ENCODE measurements at places on chromosomes 4 and X.

DNA sequence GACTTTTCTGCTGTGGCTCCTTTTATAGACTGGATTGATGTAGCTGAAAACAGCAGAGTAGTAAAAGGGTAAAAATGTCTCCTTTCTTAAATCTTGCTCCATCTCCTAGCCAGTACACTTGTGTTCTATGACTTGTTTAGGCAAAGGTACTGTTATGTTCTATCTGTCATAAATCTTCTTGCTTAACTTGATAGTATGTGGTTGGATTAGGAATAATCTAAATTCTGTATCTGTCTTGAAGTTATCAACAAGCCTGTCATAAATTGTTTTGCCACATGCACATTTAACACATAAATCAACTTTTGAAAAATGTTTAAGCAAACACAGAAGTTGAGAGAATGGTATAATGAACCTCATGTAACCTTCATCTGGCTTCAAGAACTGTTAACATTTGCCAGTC lies 157.0 kb downstream of the FRAS1 start:
- no peak for DNase-seq

DNA sequence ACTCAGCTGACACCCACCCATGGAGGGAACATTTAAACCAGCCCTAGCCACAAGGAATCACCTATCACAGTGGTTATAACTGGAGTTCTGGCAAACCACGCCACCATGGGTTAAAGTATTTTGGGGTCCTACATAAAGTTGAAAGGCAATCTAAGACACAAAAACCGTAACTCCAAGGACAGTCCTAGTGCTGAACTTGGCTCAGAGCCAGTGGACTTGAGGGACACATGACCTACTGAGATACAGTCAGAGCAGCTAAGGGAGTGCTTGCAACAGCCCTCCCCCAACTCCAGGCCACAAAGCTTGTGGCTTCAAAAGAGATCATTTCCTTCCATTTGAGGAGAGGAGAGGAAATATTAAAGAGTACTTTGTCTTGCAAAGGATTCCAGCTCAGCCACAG lies 300.5 kb downstream of the FGF13 start:
- DNase-seq: no peak

- DNase-seq: no peak
Observed at GRCh38 chr4:155566354-155566753, 100.3 kb upstream of the GUCY1A1 start.

GRCh38 chr4:67468830-67469229 lies 76.5 kb downstream of the CENPC start:
- DNase-seq: no peak

DNA sequence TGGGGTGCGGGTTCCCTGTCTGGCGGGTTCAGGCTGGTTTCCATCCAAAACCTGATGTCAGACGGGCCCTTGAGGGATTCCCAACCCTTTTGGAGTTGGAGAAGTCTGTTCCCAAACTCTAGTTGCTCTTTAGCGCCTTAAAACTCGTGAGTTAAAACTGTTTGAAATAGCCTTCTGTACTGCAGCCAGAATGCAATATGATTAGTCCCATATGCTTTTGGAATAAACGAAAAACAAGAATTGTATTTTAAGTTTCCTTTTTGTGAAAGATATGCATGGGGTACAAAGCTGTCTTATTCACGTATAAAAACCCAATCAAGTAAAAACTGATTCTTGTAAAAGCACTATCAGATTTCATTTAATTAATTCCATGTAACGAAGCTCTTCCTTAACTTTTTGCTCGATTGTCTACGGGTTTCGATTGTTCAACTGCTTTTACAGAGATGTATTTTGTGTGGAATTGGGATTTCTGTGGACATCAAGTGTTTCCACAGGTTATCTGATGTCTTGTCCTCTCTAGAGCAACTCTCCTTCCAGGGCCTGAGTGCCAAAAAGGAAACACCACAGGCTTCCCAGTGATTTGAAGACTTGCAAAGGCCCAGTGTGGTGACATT lies 49.5 kb downstream of the CLDN34 start:
- DNase-seq: no peak

DNA sequence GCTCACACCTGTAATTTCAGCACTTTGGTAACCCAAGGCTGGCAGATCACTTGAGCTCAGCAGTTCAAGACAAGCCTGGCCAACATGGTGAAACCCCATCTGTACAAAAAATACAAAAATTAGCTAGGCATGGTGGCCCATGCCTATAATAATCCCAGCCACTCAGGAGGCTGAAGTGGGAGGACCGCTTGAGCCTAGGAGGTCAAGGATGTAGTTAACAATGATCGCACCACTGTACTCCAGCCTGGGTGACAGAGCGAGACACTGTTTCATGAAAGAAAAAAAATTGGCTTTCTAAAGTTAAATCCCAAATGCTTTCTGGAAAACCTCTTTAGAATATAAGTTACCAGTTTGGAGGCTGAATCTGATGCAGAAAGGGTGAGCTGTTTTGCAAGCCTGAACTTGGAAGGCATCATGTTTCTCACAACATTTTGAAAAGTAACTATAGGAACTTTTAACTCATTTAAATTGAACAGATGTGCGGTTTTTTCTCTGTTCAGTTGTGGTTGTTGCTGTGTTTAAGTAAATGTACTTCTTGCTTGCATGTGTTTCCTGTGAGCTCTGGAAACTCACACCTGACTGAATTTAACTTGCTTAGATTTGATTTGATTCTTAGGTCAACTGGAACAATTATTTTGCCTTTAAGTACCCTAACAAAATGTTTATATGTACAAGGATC lies 39.8 kb upstream of the TMEM131L start:
- no peak for DNase-seq

DNA sequence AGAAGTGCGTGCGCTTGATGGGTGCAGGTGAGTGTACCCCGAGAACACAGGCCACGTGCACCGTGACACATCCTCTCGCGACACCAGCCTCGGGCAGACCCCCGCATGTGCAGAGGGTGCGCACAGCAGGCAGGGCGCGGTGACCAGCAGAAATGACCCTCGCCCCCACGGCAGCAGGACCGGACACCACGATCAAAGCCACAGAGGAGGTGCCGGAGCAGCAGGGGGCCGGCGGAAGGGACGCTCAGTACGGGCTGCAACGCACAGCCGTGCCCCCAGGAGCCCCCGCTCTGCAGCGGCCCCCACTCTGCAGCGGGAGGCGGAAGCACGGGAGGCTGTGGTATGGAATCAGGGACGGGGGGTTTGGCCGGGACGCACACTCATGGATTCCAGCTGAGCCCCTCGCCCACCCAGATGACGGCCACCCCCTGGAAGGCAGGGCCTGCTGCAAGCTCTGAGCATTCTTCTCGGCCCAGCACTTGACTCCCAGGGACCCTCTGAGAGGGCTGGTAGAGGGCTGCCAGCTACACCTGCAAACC lies 17.1 kb downstream of the PPP2R3B start:
- DNase-seq: no peak

DNA sequence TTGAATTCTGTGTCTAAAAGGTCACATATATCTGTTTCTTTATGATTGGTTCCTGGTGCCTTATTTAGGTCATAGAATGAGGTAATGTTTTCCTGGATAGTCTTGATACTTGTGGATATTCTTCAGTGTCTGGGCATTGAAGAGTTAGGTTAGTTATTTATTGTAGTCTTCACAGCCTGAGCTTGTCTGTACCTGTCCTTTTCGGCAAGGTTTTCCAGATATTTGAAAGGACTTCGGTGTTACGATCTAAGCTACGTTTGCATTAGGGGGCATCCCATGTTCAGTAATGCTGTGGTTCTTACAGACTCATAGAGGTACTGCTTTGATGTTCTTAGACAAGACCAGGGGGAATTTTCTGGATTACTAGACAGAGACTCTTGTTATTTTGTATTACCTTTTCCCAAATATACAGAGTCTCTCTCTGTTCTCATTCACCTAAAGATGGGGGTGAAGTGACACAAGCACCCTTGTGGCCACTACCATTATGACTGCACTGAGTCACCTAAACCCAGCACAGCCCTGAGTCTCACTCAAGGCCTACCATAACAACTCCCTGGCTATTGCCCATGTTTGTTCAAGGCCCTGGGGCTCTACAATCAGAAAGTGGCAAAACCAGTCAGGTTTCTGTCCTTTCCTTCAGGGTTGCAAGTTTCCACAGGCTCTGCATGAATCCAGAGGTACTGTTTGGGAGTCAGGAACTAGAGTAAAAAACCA lies 30.1 kb upstream of the CYSLTR1 start:
- DNase-seq: no peak

DNA sequence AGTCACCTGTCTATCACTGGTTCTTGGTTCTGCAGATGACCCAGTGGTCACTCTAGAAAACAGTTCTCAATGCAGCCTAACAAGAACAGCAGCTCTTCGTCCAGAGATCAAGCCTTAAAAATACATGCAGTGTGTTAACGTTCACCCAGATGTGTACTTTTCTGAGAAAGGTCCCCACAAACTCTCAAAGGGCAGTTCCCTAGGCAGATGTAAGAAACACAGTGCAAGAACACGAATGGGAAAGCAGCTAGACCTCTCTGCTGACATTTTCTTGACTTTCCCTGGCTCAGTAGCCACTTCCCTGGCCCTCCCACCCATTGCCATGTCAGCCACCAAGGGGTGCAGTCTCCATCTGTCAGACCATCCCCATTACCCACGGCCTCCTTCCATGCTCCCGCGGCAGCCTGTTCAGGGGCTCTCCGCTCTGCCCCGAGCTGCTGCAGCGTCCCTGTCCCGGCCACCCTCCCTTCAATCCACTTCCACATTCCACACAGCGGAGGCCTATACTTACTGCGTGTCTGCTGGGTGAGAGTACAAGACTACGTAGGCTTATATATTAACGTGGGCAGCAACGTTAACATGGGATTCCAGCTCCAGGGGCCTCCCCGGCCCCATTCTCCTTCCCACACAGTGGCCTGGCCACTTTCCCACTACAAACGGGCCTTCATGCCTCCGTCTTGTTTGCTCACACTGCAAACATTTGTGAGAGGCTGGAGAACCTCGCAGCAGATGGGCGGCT lies 34.3 kb downstream of the IRF2 start:
- no peak for DNase-seq

DNA sequence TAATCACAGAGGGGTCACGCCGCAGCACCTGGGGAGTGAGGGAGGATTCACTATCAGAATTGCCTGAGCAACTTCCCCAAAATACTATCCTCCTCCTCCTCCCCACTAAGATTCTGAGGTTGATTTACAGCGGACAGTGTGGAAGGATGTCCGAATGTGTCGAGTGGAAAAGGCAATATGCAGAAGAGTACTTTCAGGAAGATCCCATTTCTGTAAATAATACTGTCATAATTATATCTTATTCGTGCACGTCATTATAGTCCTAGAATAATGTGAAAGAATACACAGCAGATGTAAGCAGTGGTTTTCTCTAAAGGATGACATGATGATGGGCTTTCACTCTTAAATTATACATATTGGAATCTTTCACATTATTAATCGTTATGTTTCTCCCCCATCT lies 149.8 kb upstream of the NOCT start:
- DNase-seq: no peak

DNA sequence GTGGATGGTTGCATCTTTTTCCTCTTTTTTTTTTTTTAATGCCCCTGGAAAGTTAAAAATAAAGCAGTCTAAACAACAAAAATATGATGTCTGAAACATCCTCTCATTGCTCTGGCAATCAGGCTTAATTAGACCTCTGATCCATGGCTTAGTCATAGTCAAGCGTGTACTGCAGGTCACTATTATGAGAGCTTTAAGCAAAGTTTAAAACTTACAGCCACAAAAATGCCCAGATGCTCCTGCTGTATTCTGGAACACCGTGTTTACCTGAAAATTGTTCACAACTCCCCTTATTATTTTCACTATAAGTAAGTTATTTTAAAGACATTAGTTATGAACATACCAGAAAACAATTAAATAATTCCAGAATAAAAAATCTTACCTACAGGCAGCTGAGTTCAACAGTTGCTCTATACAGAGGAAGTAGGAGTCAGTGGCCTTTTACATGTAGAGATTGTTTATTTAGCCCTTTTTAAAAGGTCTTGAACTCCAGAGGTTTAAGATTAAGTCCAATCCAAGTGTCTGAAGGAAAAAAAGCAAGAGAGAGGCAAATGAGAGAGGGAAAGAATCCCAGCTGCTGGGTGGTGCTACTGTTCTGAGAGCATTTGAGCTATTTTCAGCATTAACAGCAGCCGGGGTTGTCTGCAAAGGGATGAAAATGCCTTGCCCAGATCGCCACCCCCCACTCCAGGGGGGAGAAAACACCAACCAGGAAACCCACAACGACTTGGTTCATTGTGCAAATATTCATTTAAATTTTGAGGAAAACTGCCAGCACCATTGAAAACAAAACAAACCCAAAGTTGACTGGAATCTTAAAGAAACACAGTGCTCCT lies 36.9 kb downstream of the SORBS2 start:
- DNase-seq: no peak

- no peak for DNase-seq
Observed at GRCh38 chr4:153497988-153498967, 32.1 kb downstream of the TMEM131L start.

GRCh38 chr4:26787461-26788340 lies 72.9 kb upstream of the STIM2 start:
- peak; percentile 56 for DNase-seq

DNA sequence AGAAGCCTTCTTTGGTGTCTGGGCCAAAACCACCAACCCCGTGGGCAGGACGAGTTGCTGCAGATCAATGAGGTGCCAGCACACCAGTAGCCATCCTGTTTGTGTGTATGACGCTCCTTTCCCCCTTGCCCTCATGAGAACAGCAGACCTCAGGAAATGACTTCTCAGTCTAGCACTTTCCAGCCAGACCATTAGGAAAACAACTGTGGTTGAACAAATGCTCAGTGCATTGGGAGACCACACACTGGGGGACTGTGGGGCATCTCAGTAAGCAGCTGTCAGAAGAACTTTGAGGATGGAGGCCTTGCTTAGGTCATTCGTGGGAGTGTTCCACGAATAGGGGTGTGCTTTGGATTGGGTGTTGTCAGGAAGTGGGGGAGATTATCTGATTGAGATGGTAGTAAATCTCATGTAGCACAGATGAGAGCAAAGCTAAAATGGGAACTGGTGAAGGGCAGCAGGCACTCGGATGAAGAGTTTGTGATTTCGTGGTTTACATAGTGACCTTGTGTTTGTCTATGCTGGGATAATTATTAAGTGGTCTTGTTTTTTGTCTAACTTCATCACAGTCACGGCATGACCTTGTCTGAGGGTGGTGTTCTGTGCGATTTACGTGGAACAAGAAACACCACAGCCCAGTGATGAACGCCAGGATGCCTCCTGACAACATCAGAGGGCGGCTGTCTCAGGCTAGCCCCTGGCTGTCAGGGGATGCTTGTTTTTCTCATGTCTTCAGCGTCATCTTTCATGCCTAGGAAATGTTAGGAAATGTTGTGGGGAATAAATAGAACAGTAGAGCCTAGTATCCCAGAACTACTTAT lies 70.1 kb downstream of the USP46 start:
- no peak for DNase-seq

- peak; percentile 59 for DNase-seq
Observed at GRCh38 chrX:40174854-40175510, 77.2 kb upstream of the BCOR start.

GRCh38 chr4:134636338-134637051 lies 434.9 kb upstream of the PABPC4L start:
- DNase-seq: no peak

DNA sequence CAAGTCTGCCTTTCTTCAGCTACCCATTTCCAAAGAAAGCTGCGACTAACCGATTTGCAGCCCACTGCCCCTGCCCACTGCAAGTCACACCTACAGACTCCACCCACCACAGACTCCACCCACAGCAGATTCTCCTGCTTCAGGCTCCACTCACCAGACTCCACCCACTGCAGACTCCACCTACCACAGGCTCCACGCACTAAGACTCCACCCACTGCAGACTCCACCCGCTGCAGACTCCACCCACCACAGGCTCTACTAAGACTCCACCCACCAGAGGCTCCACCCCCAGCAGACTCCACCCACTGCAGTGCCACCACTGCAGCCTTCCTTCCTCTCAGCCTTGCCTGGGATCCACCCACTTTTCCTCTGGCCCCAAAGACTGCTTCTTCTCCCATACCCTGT lies 41.3 kb downstream of the ABLIM2 start:
- peak; percentile 15 for DNase-seq

Data from RKO (cell line).